ENCODE measurements at places on chromosomes 6 and 20.
A peak's percentile ranks its signal among the peaks of the same experiment; 100 is the strongest.

DNA sequence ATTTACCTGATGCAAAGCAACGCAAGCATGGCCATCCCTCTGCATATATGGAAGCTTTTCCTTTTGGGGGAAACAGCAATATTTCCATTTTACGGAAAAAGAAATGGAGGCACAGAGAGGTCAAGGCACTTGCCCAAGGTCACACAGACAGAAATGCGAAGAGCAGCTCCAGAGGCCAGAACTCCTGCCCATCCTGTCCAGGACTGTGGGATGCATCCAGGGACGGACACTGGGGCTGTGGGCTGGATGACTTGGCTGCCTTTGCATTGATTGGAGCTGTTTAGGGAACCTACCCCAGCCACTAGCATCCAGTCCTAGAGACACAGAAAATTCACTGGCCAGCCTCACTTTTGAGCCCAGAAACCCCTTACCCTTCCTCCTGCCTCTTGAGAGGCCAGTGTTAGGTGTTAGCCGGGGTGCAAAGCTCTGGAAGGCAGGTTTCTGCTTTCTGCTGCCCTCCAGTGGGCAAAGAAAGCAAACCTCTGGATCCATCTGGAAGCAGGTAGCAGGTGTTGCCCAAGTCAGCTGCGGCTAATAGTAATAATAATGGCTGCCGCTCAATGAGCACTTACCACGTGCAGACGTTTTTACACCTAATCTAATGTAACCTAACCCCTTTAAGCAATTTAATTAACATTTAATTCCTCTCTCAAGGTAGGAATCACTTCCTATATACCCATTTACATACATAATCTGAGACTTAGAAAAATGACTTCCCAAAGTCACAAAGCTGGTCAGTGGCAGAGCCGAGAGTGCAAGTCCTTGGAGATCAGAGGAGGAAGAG, 31.7 kb upstream of the CCN5 start:
- no peak for DNase-seq

- no peak for DNase-seq
Observed at GRCh38 chr6:157656437-157656997, 166.5 kb upstream of the SNX9 start.

DNA sequence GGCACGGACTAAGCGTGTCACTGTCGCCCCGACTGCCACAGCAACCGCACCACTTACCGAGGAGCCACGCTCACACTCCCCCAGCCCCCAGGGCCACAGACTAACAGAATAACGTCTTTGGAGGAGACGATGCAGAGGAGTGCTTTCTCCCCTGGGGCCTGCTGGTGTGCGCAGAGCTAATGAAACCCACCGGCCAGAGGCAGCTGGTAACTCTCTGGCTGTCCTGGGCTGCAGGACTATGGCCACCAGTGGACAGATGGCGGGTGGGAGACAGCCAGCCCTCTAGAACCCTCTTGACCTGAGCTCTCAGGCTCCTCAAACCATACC, 228.0 kb downstream of the DLL1 start:
- no peak for DNase-seq

- DNase-seq = no peak
Observed at GRCh38 chr6:37399795-37400490, 33.1 kb upstream of the CMTR1 start.

DNA sequence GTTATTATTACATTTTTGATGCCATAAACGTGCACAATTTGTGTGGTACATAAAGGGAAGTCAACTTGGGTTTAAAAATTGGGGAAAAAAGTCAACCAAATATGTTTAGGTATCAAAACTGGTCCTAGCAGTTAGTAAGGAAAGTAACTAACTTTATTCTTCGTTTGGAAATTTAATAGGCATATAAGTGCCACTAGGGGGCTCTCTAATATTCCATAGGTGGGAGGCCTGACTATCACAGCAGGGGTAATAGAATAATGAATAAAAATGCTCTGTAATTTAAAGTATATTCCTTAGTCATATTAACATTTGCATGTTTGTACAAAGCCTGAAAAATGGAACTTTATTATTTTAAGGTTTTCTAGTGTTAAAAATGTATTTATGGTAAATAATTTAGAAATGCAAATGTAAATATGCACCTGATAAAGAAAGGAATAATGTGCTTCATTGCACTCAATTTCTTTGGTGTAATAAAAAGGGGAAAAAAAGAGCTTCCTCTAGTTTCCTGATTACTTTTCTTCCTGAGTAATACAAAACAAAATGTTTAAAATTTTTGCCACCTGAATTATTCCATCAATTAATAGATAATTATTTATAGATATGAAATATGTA, 125.7 kb upstream of the HDAC2 start:
- no peak for DNase-seq

- DNase-seq = no peak
Observed at GRCh38 chr20:43322851-43323250, 133.1 kb upstream of the PTPRT start.

- DNase-seq = no peak
Observed at GRCh38 chr6:90293319-90293953, 3.2 kb downstream of the BACH2 start.

GRCh38 chr6:14706378-14706929, 539.4 kb upstream of the JARID2 start:
- DNase-seq = no peak

GRCh38 chr6:111031151-111031550, 49.3 kb downstream of the RPF2 start:
- DNase-seq = no peak

DNA sequence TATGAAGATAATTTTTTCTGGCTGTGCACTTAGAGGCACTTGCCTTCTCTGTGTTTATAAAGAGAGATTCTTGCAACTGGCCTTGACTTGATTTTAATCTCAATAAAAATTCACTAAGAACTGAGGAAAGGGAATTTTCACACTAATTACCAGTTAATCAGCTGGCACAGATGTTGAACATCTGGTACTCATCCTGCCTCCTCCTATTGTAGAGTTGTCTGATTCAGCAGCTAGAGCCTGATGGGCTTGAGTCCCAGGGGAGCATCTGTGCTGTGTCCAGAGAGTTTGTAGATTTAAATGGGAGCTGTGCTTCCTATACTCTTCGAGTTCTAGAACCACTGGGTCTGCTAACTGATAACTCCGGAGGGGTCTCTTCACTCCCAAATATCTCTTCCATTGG, 284.4 kb upstream of the RNF24 start:
- no peak for DNase-seq

- no peak for DNase-seq
Observed at GRCh38 chr6:41208439-41209106, 7.6 kb upstream of the TREML2 start.

DNA sequence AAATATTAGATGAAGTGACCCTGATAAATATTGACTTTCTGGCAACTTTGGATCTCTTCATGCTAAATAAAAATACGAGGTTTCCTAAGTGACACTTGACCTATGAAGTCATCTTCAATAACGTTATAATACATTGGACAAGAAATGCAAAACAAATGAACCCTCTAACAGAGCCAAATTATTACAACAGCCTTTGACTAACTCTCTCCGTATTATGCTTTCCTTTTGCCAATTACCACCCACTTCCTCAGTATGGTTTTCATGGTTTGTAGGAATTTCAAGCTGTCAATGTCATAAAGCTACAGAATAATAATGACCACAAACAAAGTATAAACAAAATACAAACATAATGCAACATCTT, 210.5 kb downstream of the MOXD1 start:
- DNase-seq = no peak

- DNase-seq = no peak
Observed at GRCh38 chr6:145673504-145673903, 61.8 kb downstream of the EPM2A start.

DNA sequence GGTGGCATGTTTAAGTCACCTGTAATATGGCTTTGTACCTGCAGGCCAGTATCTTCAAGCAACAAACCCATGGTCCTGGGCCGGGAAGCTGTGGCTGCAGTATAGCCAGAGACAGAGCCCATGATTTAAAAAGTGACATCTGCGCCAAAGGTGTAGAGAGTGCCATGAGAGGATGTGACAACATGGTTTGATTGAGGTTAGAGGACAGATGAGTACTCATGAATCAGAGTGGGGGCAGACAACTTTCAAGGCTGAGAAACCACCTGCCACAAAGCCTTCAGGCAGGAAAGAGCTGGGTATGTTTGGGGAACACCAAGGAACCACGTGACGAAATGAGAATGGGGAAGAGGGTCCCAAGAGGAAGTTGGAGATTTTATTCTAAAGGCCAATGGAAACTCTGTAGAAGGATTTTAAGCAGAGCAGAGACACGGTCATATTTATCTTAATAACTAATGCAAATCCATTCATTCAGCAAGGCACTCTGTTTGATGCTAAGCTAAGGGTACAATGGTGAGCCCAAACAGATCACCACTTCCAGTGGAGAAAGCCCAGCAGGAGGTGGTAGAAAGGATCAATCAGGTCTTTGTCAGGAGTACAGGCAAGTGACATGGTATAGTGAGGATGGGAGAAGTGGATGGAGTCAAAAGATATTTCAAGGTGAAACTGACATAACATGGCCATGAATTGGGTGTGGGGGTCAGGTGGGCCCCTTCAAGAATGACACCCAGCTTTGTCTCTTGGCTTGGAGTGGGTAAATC, 3.4 kb upstream of the MICAL1 start:
- DNase-seq = peak; percentile 17

- no peak for DNase-seq
Observed at GRCh38 chr6:168116975-168117899, 38.2 kb upstream of the FRMD1 start.

GRCh38 chr6:33207552-33208090, 679 bp upstream of the RING1 start:
- DNase-seq = no peak

DNA sequence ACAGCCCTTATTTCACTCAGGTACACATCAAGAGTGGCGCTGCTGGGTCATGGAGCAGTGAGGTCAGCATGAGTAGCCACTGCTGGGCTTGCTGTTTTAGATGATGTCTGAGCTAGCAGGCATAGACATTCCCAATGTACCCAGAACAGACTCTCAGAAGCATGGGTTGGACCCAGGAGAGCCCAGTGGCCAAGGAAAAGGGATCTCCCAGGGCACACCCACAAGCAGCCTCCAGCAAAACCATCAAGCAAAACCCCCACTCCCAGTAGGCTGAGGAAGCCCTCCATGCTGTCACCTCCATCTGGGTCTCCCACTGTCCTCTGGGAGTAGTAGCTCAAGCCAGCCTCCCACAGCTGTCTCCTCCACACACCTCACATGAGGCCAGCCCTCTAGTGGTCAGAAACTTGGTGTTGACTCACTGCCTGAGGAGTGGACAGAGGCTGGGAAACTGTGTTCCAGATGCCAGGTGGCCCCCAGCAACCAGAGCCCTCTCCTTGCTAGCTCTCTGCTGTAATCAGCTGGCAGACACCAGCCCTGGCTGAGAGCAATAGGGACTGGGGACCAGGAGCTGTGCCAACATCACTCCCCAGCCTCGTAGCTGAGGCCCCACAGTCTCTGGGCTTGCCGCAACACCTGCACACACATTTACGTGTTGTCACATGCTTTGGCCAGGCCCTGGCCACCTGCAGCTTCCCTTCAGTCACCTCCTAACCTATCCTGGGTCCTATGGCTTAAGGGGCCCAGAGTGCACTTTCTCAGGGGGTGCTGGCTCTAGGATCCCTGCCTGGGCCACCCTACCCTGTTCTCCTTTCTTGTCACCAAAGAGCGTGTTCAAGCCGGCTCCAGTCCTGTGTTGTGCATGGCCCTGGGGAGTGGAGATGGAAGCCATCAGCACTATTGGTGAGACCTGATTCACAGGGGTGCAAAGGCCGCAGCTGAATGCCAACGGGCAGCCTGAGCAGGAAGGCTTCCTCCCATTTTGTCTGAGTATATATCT, 1.9 kb upstream of the AP5S1 start:
- DNase-seq = no peak

DNA sequence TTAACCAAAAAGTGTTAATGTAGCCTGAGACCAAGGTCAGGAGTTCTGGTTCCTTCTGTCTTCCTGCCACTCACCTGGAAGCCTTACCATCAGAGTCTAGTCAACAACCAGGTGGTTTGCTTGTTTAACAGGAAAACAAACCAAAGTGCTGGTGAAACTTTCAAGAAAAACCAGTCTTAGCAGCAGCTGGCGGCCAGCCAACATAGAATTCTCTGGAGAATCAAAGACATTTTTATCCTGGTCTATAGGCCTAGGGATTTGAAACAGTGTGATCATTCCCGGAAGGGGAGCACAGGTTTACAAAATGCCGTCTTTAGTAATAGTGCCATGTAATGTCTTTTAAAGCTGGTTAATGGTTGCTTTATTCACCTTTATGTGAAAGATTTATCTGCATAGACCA, 146.6 kb upstream of the AKIRIN2 start:
- DNase-seq = no peak

DNA sequence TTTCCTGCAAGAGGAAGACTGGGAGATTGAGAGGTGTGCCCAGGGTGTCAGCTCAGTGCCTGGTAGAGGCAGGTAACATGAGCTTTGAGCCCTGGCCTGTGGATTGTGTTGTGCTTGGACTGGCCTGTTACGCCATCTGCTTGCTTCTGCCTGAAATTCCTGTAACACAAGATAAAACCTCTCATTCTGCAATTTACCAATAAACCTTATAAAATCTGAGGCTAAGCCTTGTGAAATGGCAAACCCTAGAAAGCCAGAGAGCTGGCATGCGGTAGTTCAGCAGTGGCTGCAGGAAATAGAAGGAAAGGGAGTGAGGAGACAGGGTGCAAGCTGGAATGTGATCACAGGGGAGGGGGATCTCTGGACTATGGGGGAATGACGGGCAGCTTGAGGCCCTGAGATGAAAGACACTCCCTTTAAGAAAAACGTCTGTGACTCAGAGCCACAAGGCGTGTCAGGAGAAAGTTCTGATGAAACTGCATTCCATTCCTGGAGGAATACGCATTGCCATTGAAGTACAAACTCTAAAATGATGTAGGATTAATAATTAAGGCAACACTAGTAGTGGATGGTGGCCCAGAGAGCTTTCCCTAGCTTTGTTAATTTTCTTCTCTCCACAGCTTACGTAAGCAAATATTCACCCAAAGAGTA, 26.3 kb upstream of the TFAP2A start:
- DNase-seq = no peak

- no peak for DNase-seq
Observed at GRCh38 chr6:50128420-50129005, 78.8 kb upstream of the DEFB112 start.

DNA sequence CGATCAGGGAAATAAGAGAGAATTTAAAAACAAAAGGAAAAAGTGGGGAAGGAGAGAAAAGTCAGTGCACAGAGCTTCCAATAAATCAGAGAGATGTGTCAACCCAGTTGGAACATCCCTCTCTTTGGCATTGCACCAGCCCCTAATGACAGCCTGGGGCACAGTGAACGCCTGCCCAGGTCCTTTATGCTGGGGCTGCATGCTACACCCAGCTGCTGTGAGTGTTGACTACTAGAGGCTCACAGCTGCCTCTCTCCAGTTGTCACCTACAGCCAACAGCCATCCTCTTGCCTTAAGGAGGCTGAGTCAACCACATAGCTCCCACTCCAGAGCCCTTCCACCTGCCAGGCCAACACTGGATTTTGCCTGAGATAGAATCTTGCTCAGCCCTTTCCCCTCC, 19.0 kb downstream of the OR2H2 start:
- no peak for DNase-seq

DNA sequence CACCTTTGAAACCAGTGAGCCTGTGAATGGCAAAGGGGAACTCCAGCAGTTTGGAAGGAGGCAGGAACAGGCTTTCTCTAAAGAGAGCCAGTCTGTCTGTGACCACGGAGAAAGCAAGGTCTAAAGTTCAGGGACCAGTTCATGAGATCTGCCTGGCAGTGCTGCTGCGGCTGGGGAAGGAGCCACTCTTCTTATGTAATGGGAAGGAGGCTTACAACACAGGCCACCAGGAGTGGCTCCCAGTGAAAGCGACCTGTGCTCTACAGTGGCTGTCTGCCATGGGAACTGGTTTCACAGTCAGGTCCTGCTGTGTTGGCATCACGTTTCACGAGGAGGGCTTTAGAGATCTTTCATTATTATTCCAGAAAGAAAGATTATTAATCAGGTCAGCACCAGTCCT, 291.9 kb upstream of the PRDM1 start:
- no peak for DNase-seq

GRCh38 chr6:133772567-133772966, 116.3 kb upstream of the TCF21 start:
- no peak for DNase-seq

Measured in SIG-M5 (cell line).